Brain (organoid and tissue), 16 donors: ENCODE measurements at places on chromosomes 5 and 9.

DNA sequence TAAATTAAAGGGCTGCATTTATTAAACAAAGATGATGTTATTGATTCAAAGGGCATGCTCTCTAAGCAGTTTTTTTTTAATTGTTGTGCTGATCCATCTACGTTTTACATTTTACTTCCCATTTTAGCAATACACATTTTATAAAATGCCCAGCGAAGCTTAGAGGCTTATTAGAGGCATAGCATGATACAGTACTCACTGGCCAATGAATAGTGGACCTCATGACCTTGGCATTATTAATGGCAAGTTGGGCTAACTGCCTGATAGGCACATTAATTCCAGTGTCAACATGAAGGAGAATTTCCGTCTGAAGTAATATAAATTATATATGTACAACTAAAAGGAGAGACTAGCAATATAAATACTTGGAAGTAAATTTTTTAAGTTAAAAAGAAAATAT lies 837.2 kb downstream of the EFNA5 start:
- no peak for DNase-seq

GRCh38 chr9:99092643-99093491 lies 12.0 kb upstream of the TGFBR1 start:
- no peak for DNase-seq

DNA sequence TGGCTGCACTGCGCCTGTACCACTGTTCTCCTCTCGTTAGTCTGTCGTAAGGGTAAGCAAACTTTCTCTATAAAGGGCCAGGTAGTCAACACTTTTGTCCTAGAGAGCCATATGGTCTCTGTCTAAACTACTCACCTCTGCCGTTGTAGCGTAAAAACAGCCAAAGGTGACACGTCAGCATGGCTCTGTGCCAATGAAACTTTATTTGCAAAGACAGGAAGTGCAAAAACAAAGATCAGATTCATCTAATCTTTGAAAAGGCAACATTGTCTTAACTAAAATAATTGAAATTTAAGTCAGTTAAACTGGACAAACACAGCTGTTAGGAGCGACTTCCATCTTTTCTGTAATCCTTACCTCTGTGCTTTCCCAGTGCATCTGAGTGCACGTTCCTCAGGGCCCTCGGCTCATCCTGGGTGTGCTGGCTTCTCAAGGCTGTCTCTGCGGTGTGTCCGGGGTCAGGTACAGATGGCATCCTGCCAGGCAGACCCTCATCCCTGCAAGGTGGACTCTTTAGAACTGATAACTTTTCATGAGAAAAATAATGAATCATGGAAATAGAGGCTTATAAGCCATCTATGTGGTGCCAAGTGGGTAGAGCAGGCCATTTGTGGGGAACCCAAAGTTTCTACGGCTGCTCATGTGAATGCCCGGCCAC lies 35.2 kb upstream of the IRX4 start:
- peak; percentile 8 for DNase-seq

DNA sequence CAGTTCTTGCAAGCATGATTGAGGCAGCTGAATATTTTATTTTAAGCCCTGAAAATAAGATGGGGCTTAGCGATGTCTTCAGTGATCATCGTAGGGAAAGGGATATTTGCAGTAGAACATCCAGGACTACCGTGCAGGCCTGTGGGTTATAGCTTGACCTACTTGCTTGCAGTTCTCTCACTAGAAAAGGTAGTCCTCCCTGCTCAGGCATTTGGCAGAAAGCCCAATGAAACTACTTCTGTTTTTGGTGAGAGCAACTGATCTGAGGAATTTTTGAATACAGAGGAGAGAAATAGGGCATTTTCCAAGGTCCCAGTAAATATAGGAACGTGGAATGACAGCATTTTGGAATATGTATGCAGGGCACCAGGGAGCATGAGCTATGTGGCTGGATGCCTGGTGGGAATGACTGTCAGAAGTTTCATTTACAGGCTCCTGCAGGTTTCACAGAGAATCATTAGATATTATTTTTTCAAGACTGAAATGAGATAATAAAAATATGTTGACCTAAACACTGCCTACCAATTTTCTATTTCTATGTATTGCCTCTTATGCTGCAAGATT lies 417.9 kb upstream of the ACTBL2 start:
- no peak for DNase-seq

- DNase-seq, result peak; percentile 78
Observed at GRCh38 chr5:143222287-143223231, 180.9 kb downstream of the NR3C1 start.

- no peak for DNase-seq
Observed at GRCh38 chr9:91082731-91083130, 279.0 kb downstream of the AUH start.

- no peak for DNase-seq
Observed at GRCh38 chr5:8505196-8505595, 636.2 kb downstream of the MTRR start.

DNA sequence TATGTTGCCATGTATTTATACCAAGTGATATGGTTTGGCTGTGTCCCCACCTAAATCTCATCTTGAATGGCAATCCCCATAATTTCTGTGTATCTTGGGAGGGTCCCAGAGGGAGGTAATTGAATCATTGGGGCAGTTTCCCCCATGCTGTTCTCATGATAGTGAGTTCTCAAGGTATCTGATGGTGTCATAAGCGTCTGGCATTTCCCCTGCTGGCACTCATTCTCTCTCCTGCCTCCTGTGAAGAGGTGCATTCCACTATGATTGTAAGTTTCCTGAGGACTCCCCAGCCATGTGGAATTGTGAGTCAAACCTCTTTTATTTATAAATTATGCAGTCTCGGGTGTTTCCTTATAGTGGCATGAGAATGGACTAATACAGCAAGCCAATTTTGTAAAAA lies 140.8 kb upstream of the ADAMTSL1 start:
- DNase-seq, result no peak

- no peak for DNase-seq
Observed at GRCh38 chr5:110751902-110752762, 13.3 kb downstream of the SLC25A46 start.

DNA sequence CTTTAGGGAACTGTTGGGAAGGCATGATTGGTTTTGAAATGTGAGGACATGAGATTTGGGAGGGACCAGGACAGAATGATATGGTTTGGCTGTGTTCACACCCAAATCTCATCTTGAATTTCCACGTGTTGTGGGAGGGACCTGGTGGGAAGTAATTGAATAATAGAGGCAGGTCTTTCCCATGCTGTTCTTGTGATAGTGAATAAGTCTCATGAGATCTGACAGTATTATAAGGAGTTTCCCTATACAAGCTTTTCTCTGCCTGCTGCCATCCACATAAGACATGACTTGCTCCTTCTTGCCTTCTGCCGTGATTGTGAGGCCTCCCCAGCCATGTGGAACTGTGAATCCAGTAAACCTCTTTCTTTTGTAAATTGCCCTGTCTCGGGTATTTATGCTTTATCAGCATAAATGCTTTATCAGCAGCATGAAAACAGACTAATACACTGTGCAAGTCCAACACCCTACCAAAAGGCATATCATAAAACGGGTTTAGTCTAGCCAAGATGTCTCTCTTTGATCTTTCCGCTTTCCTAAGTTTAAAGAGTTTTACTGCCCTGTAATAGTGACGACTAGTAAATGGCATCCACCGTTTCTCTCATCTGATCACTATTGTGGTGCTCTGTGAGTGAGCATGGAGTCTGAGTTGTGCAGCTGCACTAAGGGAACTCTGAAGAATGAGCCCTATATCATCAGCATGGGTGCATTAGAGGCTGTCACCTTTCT lies 12.9 kb upstream of the ZNF782 start:
- DNase-seq, result no peak

- DNase-seq, result no peak
Observed at GRCh38 chr5:136135536-136135935, 2.9 kb downstream of the SMAD5 start.
